ENCODE measurements at places on chromosomes 1 and 21.
A peak's percentile ranks its signal among the peaks of the same experiment; 100 is the strongest.

- no peak for DNase-seq
These were observed 81.6 kb downstream of the PAX7 start for GRCh38 chr1:18712252-18712600.

DNA sequence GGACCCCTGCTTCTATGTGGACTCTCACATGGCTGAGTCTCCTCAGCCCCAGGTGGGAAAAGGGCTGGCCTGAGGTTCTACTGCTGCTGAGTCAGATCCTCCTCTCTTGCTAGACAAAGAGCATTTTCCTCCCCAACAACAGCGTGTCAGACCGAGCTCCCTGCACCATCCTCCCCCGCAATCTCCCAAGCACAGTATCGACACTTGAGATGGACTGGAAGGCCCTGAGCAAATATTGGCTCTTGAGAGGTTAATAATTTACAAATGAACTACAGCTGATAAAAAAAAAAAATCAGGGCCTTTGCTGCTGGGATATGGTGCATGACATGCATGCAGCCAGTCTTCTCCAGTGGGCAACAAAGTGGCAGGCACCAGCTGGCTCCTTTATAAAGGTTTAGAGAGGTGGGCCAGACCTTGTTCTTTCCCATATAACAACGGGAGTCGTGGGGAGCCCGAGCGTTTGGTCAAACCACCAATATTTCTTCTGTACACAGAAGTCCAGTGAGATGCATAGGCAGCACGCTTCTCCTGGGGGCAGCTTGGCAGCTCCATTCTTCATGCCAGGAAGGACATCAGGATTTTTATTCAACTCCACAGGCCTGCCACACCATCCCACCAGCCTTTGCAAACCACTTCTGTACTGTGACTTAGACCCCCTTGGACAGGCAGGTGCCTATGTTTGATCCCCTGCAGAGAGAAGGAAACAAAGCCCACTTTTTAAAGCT lies 55.4 kb upstream of the CAMK1G start:
- DNase-seq = no peak

DNA sequence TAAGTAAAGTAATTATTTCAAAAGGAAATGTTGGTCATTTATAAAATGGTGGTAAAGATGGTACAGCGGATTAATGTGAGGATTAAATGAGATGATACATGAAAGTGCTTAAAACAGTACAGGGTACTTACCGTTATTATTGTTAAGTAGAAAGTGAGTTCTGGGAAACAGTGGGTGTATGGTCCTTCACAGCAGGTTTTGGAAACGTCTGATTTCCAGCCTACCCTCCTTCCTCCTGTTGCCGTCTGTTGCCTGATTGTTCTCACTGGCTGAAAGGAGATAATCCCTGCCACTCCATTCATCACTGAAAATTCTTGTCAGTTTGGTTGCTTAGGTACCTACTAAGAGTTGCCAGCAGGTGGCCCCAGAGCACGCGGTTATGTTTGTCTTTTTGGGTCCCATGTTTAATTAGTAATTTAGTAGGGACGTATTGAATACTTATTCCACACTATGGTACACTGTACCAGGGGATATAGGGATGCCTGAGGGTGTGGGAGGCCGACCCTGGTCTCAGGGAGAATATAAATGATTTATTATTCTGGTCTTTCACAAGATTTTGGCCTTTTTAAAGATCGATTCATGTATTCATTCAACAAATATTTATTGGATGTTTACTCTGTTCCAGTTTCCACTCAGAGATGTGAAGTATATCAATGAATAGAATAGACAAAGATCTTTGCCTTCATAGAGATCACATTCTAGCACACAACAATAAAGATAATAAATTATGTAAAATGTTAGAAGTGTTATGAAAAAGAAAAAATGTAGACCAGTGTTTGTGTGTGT lies 30.8 kb upstream of the RPTN start:
- DNase-seq = peak; percentile 43

DNA sequence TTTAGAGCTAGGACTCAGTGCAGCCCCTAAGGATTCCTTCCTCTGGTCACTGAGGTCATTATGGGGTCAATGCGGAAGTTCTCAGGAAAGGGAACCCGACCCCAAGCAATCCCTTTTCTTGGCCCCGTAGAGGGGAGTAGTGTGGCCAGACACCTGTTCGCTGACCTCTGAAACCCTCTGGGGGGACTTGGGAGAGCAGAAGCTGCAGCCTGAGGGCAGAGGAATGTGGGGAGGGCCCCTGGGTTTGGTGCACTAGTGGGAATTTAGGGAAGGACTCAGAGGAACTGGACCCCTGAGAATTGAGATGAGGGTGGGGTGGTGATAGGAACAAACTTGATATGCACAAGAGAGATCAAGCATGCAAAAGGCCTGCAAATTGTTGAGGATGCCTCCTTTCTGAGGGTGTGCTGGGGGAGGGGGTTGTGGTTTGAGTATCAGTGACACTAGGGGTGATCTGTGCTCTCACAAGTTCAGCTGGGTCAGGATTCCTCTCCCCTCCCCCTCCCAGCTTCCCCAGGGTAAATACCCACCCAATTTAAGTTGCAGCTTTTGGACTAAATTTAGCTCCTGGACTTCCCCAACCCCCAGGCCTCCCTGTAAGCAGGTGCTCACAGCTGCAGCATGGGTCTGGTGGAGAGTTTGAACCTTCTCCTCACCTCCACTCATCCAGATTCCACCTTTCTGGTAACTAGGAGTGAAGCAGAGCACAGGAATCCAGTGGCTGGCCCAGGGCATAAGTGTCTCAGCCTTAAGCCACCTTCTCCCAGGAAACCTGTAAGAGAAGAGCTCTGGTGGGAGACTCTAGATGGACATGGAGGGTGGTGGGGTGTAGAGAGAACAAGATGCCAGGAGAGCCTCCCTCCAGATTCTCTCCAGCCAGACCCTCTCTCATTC lies 13.5 kb downstream of the ADAMTSL4 start:
- no peak for DNase-seq

DNA sequence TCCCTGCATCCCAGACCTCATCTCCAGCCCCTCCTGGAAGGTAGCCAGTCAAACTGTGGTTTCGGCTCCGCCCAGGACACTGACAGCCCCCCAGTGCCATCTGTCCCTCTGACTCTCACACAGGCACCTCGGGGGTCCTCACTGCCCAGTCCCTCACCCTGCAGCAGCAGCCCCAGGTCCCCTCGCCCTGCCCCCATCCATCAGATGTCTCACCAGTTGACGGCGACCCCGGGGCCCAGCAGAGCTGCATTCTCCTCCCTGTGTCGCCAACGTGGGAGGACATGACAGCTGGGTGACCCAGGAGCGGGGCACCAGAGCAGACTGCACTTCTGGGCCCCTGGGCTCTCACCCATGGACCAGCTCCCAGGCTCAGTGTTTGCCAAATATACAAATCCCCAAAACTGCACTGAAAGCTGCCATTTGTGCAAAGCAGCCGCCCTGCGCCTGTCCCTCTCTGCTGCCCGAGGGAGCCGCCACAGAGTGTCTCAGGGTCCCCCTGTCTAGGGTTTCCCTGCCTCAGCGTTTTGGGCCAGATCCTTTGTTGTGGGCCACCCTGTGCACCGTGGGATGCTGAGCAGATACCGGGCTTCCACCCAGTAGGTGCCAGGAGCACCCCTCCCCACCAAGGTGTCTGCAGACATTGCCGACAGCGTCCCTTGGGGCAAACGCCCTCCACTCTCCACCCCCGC lies 48.2 kb downstream of the PRDM15 start:
- DNase-seq = no peak

- DNase-seq = no peak
These were observed 119.2 kb downstream of the S1PR1 start for GRCh38 chr1:101356013-101356412.

DNA sequence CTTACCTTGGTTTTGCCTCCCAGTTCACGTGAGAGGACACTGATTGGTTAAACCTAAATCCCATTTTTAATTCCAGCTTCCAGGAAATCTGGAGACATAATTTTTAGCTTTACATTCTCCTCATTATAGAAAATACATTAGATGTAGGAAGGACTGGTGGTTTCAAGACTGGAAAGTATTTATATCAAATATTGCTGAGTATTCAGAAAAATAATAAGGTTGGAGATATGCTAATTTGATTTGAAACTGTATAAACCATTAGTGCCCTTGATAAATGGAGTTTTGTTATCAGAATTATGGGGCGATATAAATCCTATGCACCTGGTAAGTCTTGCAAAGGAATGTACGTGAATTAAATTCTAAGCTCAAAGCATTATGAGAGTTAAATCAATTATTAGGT lies 218.0 kb upstream of the ADGRL4 start:
- no peak for DNase-seq

DNA sequence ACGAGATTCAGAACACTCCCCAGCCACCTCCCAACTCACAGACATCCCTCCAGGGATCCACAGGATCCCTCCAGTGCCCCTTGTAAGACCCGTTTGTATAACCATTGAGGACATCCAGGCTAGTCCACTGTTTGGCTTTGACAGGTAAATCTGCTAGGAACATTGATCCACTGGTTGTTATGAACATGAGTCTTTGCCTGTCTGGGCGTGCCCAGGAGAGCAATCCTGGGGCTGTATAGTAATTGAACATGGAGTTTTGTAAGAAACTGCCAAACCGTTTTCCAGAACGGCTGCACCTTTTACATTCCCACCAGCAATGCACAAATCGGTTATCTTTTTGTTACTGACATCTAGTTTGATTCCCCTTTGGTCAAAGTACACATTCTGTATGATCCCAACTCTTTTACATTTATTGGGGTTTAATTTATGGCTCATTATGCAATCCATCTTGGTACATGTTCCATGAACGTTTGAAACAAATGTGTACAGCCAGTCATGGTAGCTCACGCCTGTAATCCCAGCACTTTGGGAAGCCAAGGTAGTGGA lies 88.7 kb downstream of the WDR4 start:
- DNase-seq = no peak

DNA sequence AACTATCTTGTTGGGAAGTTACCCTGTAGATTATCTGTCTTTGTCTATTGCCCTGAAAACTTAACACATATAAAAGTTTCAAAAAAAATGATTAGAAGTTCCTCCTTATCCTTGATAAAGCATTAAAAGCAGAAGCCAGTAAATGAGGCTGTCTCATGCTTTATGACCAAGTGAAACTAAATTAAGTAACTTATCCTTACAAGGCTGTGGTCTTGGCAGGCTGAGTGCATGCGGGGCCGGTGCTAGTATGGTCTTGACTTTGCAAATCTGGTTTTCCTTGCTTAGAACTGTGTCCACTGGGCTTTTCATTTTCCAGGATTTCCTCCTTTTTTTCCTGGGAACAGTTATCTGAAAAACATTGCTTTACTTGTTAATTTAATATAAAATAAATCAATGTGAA lies 43.1 kb downstream of the PCNX2 start:
- no peak for DNase-seq

DNA sequence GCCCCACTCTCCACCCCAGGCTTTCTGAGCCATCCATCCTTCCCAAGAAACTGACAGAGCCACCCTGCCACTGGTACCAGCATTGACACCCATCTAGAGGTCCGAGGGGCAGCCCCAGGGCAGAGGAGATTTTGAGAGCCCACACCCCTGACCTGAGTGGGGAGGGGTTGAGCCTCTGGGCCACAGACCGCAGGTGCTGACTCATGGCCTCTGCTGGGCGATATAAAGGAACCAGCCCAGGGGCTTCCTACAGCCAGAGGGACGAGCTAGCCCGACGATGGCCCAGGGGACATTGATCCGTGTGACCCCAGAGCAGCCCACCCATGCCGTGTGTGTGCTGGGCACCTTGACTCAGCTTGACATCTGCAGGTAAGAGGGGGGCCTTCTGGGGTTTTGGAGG lies at the start of gene PADI4:
PADI4 (plus strand) TSS at position 252 of the 400 bp plus-strand sequence; CDS start at position 278, 26 bp downstream.
- no peak for DNase-seq

- no peak for DNase-seq
These were observed 35.6 kb upstream of the ATP1A1 start for GRCh38 chr1:116337398-116337797.

- DNase-seq = no peak
These were observed 643.9 kb upstream of the CAMK1G start for GRCh38 chr1:208939537-208940085.

DNA sequence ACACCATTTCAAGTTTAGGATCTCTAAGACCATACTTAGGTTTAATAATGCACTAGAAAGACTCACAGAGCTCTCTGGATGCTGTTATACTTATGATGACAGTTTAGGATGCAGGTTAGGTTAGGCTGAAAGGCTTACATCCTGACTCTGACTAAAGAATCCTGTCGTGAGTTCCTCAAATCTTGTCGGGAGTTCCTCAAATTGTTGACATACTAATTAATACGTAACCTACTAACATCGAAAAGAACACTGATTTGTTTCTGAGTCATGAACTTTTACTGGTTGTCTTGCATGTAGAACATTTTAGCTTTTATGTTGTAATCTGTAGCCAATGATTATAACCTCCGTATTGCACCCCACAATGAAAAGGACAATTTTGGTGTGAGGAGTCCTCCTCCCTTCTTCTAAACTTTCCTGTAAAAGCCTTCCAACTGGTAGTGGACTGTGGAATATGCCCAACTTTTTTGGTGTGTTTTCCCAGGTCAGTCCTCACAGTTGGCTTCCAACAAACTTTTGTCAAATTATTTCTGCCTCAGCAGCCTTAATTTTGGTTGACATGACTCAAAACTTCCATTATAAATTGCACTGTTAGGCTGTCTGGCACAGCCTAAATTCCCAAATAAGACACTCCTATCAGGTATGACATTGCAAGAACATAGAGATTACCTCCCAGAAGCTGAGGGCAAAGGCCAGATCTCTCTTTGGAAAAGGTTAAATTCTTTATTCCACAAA lies 107.9 kb upstream of the PALMD start:
- DNase-seq = no peak

DNA sequence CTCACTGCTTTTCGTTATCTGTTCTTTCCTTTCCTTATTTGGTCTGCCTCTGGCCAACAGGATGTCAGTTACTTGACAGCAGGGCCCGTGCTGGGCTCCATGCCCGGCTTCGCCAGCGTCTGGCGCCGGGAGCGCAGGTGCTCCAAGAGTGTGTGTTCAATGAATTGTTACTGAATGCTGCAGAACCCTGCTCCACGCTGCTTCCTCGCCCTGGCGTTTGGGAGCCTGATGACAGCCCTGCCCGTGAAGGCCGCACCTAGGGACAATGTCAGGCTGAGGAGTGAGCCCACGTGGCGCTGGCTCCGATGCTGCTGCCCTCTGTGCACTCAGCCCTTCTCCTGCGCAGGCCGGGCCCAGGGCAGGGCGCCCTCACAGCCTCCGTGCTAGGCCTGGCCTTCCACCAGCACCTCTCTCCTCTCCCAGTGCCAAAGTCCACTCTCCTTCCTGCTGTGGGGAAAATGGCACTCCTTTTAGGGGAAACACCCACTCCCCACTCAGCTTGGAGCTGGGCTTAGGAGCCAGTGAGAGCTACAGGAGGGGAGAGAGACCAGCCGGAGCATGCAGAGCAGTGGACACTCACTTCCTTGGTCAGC lies 51.4 kb downstream of the ACBD3 start:
- DNase-seq = no peak

- no peak for DNase-seq
These were observed 141.7 kb downstream of the DENND1B start for GRCh38 chr1:197633447-197634078.

- DNase-seq = no peak
These were observed 2.1 kb downstream of the SF3A3 start for GRCh38 chr1:37987679-37988078.

GRCh38 chr1:23563003-23563402 lies 3.7 kb upstream of the ID3 start:
- no peak for DNase-seq

GRCh38 chr1:172378109-172378760 lies 42.2 kb upstream of the C1orf105 start:
- no peak for DNase-seq

GRCh38 chr1:208224192-208224713 lies 19.9 kb downstream of the PLXNA2 start:
- no peak for DNase-seq
